Activated naive CD4-positive, alpha-beta T cell treated with anti-CD3 and anti-CD28 coated beads, Interleukin-2, amount 50 U/mL, for 72 hours (primary cell): ENCODE measurements at places on chromosomes 16 and 17.

DNA sequence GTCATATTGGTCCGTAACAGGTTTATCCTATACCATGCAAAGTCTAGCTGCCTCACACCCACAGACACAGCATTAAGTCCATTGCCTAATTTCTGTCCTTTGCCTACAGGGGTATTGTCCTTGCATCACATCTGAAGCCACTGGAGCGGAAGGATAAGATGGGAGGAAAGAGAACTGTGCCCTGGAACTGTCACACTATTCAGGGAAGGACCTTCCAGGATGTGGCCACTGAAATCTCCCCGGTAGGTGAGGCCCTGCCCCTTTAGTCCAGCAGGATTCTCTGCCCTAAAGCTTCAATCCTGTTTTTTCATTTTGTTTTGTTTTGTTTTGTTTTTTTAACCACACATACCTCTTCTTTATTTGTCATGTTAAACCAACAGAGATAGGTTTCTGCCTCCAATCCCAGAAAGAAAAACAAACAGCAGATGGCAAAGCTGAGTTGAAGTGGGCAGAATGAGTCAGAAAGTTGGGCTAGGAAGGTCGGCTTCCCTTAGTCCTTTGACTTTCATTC, 2.2 kb upstream of the EFTUD2 start:
- no peak for DNase-seq

GRCh38 chr16:85123891-85124635, 11.8 kb upstream of the CIBAR2 start:
- no peak for DNase-seq

GRCh38 chr17:75632863-75633485, at the start of gene SMIM5:
Gene SMIM5 (plus strand): TSS chr17:75633434. CDS start chr17:75640202, 6,768 bp downstream.
- DNase-seq = peak; percentile 89

- DNase-seq = no peak
Observed at GRCh38 chr17:37568350-37569053, 40.7 kb downstream of the SYNRG start.

DNA sequence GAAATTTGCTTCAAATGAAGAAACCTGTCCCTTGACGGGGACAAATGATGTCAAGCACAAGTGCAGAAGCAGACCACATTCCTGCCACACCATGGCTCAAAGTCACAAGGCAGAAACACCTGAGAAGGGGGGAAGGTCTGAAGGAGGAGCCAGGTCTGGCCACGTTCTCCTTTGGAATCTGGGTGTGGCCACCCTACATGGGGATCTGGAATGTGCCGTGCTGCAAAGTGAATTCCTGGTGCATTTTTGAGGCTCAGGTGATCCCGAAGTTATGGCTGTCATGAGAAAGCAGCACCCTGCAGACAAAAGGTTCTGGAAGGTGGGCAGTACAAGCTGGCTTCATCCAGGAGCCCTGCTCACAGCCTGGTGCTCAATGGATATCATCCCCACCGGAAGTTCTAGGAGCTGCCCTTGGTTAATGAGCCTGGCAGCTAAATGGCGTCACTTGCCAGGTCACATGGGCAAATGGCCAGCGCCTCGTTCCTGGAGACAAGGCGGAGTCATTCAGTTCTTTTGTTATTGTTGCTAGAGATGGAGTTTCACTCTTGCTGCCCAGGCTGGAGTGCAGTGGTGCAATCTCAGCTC, 20.1 kb upstream of the ADCY9 start:
- no peak for DNase-seq

DNA sequence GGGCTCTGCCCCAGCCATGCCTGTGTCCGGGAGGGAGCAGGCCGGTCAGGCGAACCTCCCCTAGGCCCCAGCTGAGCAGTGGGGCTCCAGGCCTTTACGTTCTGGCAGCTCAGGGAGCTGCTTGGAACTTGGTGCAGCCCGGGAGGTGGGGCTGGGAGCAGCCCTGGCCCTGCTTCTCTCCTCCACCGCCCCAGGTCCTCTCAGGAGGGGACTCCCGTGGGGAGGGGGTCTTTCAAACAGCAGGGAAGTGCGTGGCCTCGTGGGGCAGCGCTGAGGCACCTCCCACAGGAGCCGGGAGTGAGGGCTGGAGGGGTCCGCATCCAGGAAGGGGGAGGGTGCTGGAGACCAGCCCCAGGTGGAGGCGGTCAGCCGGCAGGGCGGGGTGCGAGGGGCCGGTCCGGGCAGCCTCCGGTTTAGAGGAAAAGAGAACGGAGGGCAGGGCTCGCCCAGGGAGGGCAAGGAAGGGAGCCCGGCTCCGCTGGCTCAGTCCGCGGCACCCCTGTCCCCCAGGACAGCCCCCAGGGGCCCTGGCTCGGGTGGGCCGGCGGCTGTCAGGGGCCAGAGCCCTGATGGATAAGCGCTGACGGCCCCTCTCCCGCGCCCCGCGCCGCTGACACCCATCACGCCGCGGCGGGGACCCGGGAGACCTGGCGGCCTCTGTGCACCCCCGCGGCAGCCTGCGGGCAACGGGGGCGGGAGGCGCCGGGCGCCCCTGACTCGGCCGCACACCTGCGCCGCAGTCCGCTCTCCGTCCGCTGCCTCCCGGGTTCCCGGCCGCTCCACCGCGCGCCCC, 587 bp upstream of the PRR35 start:
- no peak for DNase-seq

- DNase-seq = no peak
Observed at GRCh38 chr17:75133001-75133400, 1.5 kb upstream of the NT5C start.

GRCh38 chr17:2233441-2233947, 70.1 kb downstream of the SMG6 start:
- no peak for DNase-seq

DNA sequence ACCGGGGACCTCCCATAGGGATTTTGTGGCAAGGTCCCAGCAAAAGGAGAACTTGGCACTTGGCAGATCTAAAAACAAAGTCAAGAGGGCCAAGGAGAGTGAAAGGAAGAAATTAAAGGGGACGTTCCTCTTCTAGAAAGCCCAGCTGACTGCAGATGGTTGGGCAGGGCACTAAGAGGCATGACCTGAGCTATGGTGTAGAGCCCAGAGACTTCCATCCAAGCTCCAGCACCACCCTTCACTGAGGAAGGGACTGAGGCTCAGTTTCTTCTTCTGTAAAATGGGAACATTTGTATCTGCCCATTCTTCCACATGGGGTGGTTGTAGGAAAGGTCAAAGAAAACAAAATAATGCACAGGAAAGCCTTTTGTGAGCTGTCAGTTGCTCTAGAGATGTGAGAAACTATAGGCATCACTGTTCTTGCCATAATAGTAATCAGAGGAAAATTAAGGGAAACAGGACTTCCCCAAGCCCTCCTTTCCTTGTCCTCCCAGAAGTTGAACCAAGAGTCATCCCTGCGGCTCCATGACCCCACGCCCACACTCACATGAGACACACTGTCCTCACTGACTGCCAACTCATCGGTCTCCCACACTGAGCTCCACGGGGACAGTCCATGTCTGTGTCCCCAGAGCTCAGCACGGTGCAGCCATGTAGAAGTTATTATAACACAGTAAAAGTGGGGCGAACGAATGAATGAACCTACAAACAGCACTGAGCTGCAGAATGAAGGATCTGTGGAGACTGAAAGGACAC, 10.4 kb downstream of the CD300LF start:
- DNase-seq = no peak

GRCh38 chr17:50731575-50732460, 12.4 kb downstream of the LUC7L3 start:
- no peak for DNase-seq

GRCh38 chr17:62110923-62111484, 45.9 kb upstream of the MED13 start:
- no peak for DNase-seq

GRCh38 chr16:82756283-82756599, 129.5 kb downstream of the CDH13 start:
- no peak for DNase-seq

GRCh38 chr17:71032746-71033273, 863.5 kb downstream of the KCNJ2 start:
- no peak for DNase-seq

DNA sequence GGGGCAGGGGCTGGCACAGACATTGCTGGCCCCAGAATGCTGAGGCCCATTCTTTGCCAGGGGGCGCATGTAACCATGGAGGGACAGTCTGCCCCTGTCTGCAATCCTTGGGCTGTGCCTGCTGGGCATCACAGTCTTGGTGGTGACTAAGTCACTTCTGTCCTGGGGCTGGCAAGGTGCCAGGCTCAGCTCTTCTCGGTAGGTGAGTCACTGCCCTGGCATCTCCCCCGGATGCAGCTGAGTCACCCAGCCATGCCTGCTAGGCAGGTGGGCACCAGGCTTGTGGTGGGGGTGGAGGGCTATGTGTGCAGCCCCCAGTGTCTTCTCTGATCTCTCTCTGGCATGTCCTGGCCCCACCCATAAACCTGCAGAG, 5.6 kb downstream of the RARA start:
- DNase-seq = peak; percentile 91

DNA sequence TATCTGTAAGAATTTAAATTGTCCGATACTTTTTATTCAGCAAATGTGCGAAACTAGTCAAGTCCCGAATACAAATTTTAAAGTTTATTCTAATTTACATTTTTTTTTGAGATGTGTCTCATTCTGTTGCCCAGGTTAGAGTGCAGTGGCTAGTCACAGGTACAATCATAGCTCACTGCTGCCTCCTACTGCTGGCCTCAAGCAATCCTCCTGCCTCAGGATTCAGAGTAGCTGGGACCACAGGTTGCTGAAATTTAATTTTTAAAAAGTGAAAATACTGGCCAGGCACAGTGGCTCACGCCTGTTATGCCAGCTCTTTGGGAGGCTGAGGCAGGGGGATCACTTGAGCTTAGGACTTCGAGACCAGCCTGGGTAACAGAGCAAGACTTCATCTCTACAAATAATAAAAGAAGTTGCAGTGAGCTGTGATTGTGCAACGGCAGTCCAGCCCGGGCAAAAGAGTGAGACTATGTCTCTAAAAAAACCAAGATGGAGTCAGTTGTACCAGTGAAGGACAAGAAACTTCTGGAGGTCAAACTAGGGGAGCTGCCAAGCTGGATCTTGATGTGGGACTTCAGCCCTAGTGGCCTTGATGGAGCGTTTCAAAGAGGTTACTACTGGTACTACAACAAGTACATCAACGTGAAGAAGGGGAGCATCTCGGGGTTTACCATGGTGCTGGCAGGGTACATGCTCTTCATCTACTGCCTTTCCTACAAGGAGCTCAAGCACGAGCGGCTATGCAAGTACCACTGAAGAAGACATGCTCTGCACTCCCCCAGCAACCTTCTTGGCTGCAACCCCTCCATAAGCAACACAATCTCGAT, 5.6 kb downstream of the POLG2 start:
- DNase-seq = peak; percentile 61

GRCh38 chr17:81814748-81815645, 11.0 kb downstream of the GCGR start:
- no peak for DNase-seq

DNA sequence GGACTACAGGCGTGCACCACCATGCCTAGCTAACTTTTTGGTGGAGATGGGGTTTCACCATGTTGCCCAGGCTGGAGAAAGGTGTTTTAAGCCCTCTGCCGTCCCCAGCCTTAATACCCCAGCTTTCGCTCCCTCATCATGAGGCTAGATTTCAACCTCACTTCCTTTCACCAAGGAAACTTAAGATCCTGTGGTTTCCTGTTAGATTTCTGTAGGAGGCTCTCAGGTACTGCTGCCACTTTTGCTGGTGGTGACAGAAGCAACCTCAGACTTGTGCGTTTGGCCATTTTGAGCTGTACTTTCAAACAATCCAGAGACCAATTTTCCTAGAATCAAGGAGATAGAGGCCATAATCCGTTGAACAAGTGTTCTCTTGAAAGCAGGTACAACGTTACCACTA, 36.2 kb downstream of the MPHOSPH6 start:
- no peak for DNase-seq

GRCh38 chr17:36727577-36727976, 126.2 kb downstream of the MRM1 start:
- DNase-seq = no peak

- DNase-seq = no peak
Observed at GRCh38 chr17:57475796-57476195, 219.5 kb downstream of the MSI2 start.

GRCh38 chr17:46117117-46117516, 76.1 kb downstream of the KANSL1 start:
- no peak for DNase-seq

DNA sequence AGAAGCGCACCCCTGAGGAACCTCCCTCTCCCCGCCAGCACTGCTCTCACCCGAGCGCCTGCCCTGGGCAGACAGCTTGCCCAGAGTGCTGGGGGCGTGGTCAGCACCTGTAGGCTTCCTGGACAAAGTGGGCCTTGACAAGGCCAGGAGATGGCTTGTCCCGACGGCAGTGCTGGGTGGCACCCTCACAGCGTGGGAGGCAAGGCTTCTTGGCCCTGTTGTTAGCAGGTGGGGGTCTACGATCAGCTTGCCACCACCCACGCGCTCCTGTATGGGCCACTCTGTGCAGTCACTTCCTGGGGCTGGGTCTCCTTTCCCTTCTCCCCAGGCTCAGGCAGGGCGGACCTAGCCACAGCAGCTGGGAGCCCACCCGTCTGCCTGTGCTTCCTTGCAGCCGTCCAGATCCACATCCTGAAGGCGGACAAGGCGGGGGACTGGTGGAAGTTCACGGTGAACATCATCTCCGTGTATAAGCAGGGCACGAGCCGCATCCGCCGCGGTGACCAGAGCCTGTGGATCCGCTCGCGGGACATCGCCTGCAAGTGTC, 218.0 kb downstream of the NTN1 start:
- no peak for DNase-seq
